ENCODE measurements at places on chromosomes 6 and 20. TPM values are rescaled to one million over a fixed set of nuclear protein-coding genes. Genes with fewer than 3 reads are reported as not detected.

DNA sequence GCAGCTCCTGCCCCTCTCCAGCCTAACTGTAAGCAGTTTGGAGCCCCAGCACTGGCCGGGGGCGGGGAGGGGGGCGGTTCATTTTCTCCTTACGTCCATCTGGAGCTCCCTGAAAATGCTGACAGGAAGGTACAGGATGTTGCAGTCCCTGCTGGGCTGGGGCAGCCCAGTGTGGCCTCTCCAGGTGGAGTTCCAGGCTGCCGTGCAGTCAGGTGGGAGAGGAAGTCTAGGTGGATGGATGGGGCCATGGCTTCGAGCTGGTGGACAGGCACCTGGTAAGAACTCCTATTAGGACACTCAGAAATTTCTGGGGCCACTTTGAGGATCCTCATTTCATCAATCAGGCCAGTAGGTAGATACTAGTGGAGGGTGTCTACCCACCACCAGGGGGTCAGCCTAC, 295.2 kb downstream of the CDH26 start:
- no peak overlapping the region for H3K27ac ChIP-seq
- H3K36me3 ChIP-seq: no peaks in the 10 kb centered on the region
- H3K27me3 ChIP-seq: no peaks in the 10 kb centered on the region
- peaks cover 33% of the 10 kb centered on the region for H3K4me1 ChIP-seq
- DNase-seq: no peak
- H3K4me3 ChIP-seq: no peak overlapping the region

DNA sequence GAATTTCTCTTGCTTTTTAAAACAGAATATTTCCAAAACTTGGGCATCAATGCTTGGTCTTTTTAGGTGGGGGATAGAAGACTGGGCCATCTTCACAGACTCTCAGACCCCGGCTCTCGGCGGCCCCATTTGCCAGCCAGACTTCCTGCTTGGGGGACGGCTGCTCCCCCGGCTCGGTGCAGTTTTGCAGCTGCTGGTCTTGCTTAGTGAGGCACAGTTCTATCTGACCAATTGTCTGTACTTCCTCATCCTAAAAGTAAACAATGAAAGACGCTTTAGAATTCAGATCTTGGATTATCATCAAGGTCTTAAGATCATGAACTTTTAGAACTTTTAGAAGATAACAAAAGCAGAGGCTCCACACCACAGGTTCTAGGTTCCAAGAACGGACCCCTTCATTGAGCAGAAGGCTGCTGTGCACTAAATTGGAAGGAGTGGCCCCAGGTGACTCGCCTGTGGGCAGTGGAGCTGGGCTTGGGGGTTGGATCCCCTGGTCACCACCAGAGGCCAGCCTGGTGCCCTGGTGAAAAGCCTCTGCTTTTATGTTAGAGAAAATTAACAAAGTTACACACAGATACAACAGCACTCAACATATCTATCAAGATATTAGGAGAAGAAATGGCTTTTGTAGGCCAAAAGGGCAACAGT, 26.7 kb downstream of the RNASET2 start:
- no peaks in the 10 kb centered on the region for H3K27me3 ChIP-seq
- H3K36me3 ChIP-seq: no peaks in the 10 kb centered on the region

DNA sequence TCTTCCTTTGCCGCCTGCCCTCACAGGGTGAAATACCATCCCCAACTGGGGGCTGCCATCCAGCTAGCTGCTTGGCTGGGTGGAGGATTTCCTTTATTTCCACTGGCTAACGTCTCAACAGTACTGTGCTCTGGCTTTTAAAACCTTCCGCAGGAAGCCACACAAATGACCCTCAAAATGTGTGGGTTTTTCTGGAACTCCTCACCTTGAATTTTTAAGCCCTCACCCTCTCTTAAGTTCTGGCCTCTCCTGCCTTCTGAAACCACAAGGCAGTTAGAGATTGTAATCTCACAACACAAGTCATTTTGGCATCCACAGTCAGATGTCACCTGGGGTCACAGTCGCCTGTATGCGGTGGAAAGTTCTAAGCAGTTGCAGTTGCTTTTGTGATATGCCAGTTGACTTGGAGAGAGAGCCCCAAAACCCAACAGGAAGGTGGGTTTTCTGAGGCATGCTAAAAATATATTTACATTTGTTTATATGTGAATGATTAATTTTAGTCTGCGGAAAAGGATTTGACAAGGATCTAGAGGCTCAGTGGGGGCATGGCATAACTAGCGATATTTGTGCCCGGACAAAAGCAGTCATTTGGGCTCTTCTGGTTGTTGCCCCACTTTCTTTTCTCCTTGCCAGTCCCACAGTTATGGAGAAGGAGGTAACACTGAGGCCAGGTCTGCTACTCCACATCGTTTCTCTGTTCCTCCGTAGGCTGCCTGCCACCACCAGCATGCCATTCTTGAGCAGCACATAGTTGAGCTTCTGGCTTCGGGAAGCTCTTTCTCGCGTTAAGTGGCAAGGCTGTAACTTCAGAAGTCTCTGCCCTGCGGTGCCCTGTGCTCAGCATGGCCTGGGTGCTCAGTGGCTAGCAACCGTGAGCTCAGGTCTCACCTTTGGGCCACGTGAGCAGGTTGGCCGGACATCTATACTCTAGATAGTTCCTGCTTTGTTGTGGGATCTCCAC, 335.3 kb downstream of the CD83 start:
- no peaks in the 10 kb centered on the region for H3K27me3 ChIP-seq
- no peak for DNase-seq
- H3K4me3 ChIP-seq: no peak overlapping the region
- H3K27ac ChIP-seq: no peak overlapping the region
- H3K36me3 ChIP-seq: no peaks in the 10 kb centered on the region
- H3K4me1 ChIP-seq: no peaks in the 10 kb centered on the region

DNA sequence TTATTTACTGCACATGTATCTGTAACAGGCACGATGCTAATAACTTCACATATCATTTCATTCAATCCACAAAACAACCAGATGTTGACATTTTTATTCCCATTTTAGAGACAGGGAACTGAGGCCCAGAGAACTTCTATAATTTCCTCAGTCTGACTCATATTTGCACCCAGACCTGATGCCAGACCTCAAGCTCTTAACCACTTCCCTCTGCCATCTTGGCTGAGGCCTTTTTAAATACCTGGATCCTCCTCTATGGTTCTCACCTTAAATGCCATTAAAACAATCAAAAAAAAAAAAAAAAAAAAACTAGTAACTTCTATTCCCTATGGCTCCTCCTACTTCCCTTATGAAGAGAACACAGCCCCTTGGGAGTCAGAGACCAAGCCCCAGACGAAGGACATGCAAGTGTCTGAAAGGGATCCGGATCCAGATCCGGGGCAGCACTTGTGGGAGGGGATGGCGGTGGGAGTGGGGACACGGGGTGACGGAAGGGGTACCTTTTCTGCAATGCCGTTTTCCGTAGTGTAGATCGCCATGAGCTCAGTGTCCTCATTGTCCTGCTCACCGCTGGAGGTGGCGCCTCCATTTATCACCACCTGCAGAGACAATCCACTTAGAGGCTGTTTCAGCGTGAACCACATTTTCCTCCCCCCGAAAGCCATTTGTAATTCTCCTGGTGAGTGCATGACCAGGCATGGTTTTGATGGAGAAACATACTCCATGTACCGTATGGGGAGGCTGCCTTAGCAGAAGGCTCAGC, 88.7 kb downstream of the SLC23A2 start:
- peaks cover 8% of the 10 kb centered on the region for H3K4me1 ChIP-seq
- H3K36me3 ChIP-seq: no peaks in the 10 kb centered on the region
- H3K4me3 ChIP-seq: no peak overlapping the region
- no peak for DNase-seq
- no peak overlapping the region for H3K27ac ChIP-seq
- no peaks in the 10 kb centered on the region for H3K27me3 ChIP-seq

DNA sequence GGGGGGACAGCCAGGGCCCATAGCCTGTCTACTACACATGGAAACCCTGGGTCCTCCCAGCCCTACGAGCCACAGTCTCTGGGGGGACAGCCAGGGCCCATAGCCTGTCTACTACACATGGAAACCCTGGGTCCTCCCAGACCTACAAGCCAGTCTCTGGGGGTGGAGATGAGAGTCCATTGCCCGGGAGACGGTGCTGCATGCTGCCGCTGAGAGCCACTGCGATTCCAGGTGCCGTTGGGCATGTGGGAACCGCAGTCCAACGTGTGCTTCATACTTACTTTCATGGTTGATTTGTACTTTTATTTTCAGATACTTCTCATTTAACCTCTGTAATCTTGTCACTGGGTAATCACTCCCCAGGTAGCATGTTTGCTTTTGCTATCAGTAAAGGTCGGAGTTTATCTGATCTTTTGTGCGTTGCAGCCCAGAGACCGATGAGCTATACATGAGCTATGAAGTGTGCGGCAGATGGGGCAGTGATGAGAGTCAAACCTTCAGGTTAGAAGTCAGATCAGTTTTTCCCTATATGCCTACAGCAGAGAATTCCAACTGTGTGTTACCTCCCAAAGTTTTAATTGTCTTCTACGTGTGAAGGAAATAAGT, 58.2 kb downstream of the SMOC2 start:
- H3K4me1 ChIP-seq: no peaks in the 10 kb centered on the region
- no peak overlapping the region for H3K27ac ChIP-seq
- no peaks in the 10 kb centered on the region for H3K36me3 ChIP-seq
- H3K4me3 ChIP-seq: no peak overlapping the region

- H3K36me3 ChIP-seq: no peaks in the 10 kb centered on the region
- peaks cover 25% of the 10 kb centered on the region for H3K27me3 ChIP-seq
- no peak for DNase-seq
- peaks cover 16% of the 10 kb centered on the region for H3K4me1 ChIP-seq
Observed at GRCh38 chr20:49320460-49320859, 42.6 kb upstream of the ZNFX1 start.

DNA sequence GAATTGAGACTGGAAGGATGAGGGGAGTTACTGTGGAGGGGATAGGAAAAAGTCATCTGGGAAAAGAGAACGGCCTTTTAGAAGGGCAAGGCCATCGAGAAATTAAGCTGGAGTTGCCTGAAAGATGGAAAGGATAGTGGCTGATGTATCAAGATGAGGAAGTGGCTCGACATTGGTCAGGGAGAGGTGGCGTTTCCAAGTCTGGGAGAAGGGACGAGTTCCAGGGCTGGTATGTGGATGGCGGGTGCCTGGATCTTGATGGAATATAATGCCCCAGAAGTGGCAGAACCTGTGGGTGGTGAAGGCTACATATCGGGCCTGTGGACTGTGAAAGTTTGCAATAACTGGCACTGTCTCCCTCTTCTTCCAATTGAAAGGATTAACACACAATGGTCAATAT, 2.2 kb upstream of the SIRT5 start:
- no peaks in the 10 kb centered on the region for H3K27me3 ChIP-seq
- DNase-seq: no peak
- no peak overlapping the region for H3K4me3 ChIP-seq
- H3K4me1 ChIP-seq: peaks cover 8% of the 10 kb centered on the region
- no peak overlapping the region for H3K27ac ChIP-seq

- no peaks in the 10 kb centered on the region for H3K36me3 ChIP-seq
- no peak for DNase-seq
- no peak overlapping the region for H3K27ac ChIP-seq
Observed at GRCh38 chr20:59684685-59685242, 80.4 kb downstream of the PHACTR3 start.

GRCh38 chr6:91149956-91150705, 563.3 kb upstream of the MAP3K7 start:
- H3K27me3 ChIP-seq: no peaks in the 10 kb centered on the region
- H3K27ac ChIP-seq: no peak overlapping the region
- no peak for DNase-seq

GRCh38 chr6:107616775-107617174, 126.9 kb downstream of the SOBP start:
- no peaks in the 10 kb centered on the region for H3K4me1 ChIP-seq
- peak; percentile 14 for DNase-seq
- H3K27ac ChIP-seq: no peak overlapping the region
- H3K36me3 ChIP-seq: no peaks in the 10 kb centered on the region

DNA sequence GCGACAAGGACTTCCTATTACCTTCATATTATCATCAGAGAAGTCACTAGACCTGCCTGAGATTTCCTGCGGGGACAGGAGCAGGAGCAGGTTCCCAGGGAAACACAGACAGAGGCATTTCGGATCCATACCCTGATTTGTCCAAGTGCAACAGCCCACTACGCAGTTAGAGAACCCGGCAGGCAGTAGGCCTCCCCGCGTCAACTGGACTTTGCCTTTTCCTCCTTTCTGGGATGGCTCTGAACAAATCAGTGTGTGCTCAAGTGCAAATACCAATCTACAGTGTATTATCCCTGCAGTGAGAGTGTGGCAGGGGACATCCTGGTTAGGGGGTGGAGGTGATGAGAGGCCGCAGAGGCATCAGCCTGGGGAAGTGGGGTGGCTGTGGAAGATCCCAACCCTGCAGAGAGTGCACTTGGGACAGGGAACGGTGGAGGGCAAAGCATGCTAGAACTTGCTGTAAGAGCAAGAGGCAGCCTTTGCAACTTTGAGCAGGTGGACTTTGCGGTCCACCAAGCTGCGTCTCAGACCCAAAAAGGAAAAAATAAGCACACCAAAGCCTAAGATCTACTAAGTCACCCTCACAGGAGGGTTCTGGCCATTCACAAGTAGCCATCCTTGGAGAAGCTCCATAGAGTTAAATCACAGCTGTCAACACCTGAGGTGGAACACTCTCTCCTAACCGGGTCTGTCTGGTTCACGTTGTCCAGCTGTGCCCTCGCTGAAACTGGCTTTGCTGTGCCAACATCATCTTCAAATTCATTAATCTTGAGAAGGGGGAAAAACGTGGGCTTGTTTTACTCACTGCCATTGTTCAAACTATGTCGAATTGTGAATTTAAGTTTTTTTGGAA, 159.1 kb downstream of the ZDHHC14 start:
- H3K36me3 ChIP-seq: no peaks in the 10 kb centered on the region
- H3K27ac ChIP-seq: no peak overlapping the region
- no peaks in the 10 kb centered on the region for H3K27me3 ChIP-seq
- H3K4me3 ChIP-seq: no peak overlapping the region

- H3K27me3 ChIP-seq: no peaks in the 10 kb centered on the region
- no peak overlapping the region for H3K4me3 ChIP-seq
- H3K36me3 ChIP-seq: no peaks in the 10 kb centered on the region
- peaks cover 19% of the 10 kb centered on the region for H3K4me1 ChIP-seq
- DNase-seq: no peak
Observed at GRCh38 chr6:106874481-106874880, 100.0 kb downstream of the CD24 start.

GRCh38 chr6:25431306-25431974, 152.3 kb downstream of the CARMIL1 start:
- no peak overlapping the region for H3K4me3 ChIP-seq
- H3K4me1 ChIP-seq: no peaks in the 10 kb centered on the region
- no peak for DNase-seq
- no peaks in the 10 kb centered on the region for H3K36me3 ChIP-seq

- H3K27ac ChIP-seq: peak overlapping the region; percentile 64
- no peaks in the 10 kb centered on the region for H3K27me3 ChIP-seq
- H3K4me1 ChIP-seq: peaks cover 52% of the 10 kb centered on the region
- DNase-seq: no peak
Observed at GRCh38 chr6:166620478-166621113, 6.5 kb downstream of the RPS6KA2 start.

- H3K4me1 ChIP-seq: no peaks in the 10 kb centered on the region
- no peaks in the 10 kb centered on the region for H3K27me3 ChIP-seq
- H3K27ac ChIP-seq: no peak overlapping the region
- H3K36me3 ChIP-seq: peaks cover 24% of the 10 kb centered on the region
- DNase-seq: no peak
Observed at GRCh38 chr6:35085359-35086281, 55.5 kb downstream of the TCP11 start.

- no peaks in the 10 kb centered on the region for H3K27me3 ChIP-seq
- no peaks in the 10 kb centered on the region for H3K4me1 ChIP-seq
- H3K27ac ChIP-seq: no peak overlapping the region
- H3K36me3 ChIP-seq: no peaks in the 10 kb centered on the region
- no peak overlapping the region for H3K4me3 ChIP-seq
Observed at GRCh38 chr20:59491884-59492283, 112.5 kb upstream of the PHACTR3 start.

Gene SUN5
- total RNA-seq: not detected

Gene HAO1
- not detected for total RNA-seq

Gene SLC35D3
- total RNA-seq: not detected

Gene COL11A2
- 2.3 TPM for total RNA-seq

Data from body of pancreas (tissue), 4 donors.